ENCODE measurements at places on chromosomes 13 and 19. TPM values are rescaled to one million over a fixed set of nuclear protein-coding genes. Genes with fewer than 3 reads are reported as not detected.
A peak's percentile ranks its signal among the peaks of the same experiment; 100 is the strongest.

DNA sequence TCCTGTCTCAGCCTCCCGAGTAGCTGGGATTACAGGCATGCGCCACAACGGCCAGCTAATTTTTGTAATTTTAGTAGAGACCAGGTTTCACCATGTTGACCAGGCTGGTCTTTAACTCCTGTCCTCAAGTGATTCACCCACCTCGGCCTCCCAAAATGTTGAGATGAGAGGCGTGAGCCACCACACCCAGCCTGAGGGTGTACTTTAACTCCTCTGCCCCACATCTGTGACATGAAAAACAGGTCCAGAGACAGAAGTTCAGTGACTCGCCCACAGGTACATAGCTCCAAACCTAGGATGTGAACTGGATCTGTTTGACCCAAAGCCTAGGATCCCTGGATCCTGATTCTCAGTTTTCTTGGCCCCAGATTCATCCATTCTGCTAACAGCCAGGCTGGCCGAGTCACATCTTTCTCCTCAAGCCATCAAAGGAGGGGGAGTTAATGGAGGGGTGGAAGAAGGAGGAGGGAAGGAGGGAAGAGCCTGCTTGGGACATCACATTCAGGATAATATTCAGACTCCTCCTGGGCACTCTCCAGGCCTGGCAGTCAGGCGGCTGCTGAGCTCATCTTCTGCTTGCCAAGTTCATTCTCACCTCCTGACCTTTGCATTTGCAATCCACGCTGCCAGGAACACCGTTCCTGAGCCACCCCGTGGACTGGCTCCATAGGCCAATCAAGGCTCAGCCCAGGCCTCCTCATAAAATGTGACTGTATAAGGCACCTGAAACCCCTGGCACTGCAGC is 3.1 kb downstream of the SPC24 start:
- peaks cover 45% of the 10 kb centered on the region for H3K4me1 ChIP-seq
- H3K4me3 ChIP-seq: no peak overlapping the region
- peak; percentile 72 for DNase-seq
- H3K27ac ChIP-seq: peak overlapping the region; percentile 86
- no peaks in the 10 kb centered on the region for H3K36me3 ChIP-seq

DNA sequence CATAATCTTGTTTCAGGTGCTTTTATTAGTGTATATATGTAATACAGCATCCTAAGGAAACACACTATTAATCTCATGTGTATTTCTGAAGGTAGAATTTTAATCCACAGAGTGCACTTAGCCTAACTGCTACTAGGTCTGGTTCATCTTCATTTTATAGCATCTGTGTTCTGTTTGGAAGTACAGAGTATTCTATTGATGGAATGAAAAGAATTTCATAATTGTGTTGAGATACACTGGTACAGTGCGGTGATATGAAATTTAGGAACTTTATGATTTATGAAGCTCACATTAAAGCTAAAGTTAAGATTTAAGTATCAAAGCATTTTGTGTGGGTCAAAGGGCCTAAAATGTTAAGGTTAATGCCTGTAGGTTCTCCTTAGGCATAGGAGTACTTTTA is 6.0 kb downstream of the PCDH17 start:
- H3K4me1 ChIP-seq: peaks cover 33% of the 10 kb centered on the region
- H3K27ac ChIP-seq: no peak overlapping the region
- peak overlapping the region; percentile 74 for H3K4me3 ChIP-seq
- no peaks in the 10 kb centered on the region for H3K36me3 ChIP-seq

Gene PTGIR
- total RNA-seq: 3.7 TPM

DNA sequence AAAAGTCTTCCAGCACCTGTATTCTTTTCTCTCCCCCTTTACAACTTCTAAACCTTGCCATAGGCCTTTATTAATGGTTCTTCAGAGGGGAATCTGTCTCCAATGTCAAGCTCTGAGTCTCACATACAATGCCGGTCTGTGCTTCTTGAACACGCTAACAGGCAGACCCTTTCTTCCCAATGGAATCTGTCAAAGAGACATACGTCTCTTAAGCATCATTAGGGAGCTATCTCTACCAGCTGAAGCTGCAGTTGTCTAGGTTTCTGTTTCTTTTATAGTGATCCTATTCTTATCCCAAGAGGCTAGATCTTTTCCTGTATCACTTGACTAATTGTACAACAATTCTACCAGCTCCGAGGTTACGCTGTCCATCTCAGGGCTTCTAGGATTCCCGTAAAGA is 560.8 kb upstream of the NBEA start:
- H3K27me3 ChIP-seq: no peaks in the 10 kb centered on the region
- no peaks in the 10 kb centered on the region for H3K4me1 ChIP-seq
- DNase-seq: no peak
- no peak overlapping the region for H3K27ac ChIP-seq
- H3K4me3 ChIP-seq: no peak overlapping the region

- peak overlapping the region; percentile 85 for H3K27ac ChIP-seq
- no peak overlapping the region for H3K4me3 ChIP-seq
- H3K4me1 ChIP-seq: peaks cover 60% of the 10 kb centered on the region
- no peak for DNase-seq
- H3K27me3 ChIP-seq: no peaks in the 10 kb centered on the region
Observed at GRCh38 chr13:98997738-98998641, 20.1 kb upstream of the DOCK9 start.

GRCh38 chr13:109840201-109840892 is 54.0 kb upstream of the IRS2 start:
- no peak for DNase-seq
- H3K4me3 ChIP-seq: no peak overlapping the region
- H3K36me3 ChIP-seq: no peaks in the 10 kb centered on the region

Gene MATK
- total RNA-seq: 0.14 TPM

DNA sequence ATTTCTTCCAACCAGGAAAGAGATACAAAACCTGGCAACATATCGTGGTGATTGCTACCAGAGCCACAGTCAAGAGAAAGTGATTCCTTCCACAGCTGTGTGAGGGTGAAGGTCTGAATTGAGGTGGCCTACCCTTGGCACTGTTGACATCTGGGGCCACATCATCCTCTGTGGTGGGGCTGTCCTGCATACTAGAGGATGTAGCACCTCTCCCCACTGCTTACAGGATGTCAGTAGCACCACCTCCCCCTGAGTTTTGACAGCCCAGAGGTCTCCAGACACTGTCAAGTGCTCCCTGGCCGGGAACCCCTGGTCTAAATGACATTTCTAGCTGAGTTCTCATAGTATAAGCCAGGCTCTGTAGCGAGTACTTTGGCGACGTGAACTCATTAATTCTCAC is 15.5 kb downstream of the PTGER1 start:
- no peaks in the 10 kb centered on the region for H3K27me3 ChIP-seq
- H3K36me3 ChIP-seq: peaks cover 94% of the 10 kb centered on the region
- DNase-seq: no peak
- no peak overlapping the region for H3K4me3 ChIP-seq
- no peaks in the 10 kb centered on the region for H3K4me1 ChIP-seq

Gene ZNF837
- 0.19 TPM for total RNA-seq

Gene CILP2
- 0.08 TPM for total RNA-seq

- no peak for DNase-seq
- H3K27me3 ChIP-seq: no peaks in the 10 kb centered on the region
- H3K27ac ChIP-seq: no peak overlapping the region
Observed at GRCh38 chr13:109998684-109999533, 212.5 kb upstream of the IRS2 start.

DNA sequence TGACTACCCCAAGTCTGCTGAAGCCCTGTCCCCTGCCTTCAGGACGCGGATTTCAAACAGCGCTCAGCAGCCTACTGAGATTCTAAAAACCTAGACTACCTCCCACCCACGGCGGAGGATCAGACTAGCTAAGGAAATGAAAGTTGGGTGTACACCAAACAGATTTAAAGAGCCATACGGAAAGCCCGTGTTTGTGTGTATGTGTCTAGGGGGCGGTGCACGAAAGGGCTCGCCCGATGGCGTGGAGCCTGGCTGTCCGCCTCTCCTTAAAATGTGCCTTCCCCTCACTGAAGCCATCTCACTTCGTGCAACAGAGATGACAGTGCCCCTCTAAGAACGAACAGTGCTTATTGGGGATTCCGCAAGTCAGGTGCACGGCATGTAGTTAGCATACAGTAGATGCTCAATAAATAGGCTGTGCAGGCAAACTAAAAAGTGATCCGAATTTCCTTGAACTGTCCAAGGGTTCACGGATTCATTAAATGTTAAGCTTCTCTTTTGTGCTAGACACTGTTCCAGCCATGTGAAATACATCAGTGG is 639 bp downstream of the LENG1 start:
- no peak for DNase-seq
- peak overlapping the region; percentile 99 for H3K27ac ChIP-seq
- no peaks in the 10 kb centered on the region for H3K27me3 ChIP-seq
- H3K36me3 ChIP-seq: peaks cover 44% of the 10 kb centered on the region

Gene IGFLR1
- 4.9 TPM for total RNA-seq

Gene TIMM50
- total RNA-seq: 73.8 TPM

Gene KASH5
- not detected for total RNA-seq

Gene CC2D1A
- total RNA-seq: 20.1 TPM

Gene HRC
- 1,040 TPM for total RNA-seq

- H3K27ac ChIP-seq: peak overlapping the region; percentile 78
- peaks cover 30% of the 10 kb centered on the region for H3K4me1 ChIP-seq
- peak overlapping the region; percentile 62 for H3K4me3 ChIP-seq
- no peaks in the 10 kb centered on the region for H3K36me3 ChIP-seq
Observed at GRCh38 chr13:75760131-75761021, 124.2 kb downstream of the LMO7 start.

Gene ZNF497
- 0.41 TPM for total RNA-seq

DNA sequence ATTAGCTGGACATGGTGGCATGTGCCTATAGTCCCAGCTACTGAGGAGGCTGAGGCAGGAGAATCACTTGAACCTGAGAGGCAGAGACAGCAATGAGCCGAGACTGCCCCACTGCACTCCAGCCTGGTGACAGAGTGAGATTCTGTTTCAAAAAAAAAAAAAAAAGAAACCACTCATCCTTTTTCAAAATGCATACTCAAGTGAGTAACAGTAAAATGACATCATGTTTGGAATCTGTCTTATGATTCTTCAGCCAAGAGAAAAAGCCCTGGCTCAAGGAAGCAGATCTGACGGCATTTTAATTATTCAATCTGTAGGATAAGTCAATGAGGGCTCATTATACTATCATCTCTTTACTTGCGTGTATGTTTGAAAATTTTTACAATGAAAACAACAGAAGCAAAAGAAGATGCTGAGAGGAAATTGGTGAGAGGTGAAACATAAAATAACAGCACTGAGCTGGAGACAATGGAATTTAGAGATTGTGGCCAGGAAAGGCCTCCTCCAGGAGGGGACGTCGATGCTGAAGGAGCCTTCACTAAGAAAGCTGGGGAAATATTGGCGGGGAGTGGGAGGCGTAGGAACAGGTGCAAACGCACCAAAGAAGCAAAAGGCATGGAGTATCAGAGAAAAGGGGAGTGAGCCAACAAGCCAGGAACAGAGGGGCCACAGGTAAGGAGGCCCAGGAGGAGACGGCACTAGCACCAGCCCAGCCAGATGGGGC is 12.9 kb upstream of the CCNE1 start:
- no peaks in the 10 kb centered on the region for H3K4me1 ChIP-seq
- H3K4me3 ChIP-seq: no peak overlapping the region
- H3K36me3 ChIP-seq: no peaks in the 10 kb centered on the region

Gene KLK7
- total RNA-seq: not detected

Gene FFAR2
- total RNA-seq: 0.27 TPM

DNA sequence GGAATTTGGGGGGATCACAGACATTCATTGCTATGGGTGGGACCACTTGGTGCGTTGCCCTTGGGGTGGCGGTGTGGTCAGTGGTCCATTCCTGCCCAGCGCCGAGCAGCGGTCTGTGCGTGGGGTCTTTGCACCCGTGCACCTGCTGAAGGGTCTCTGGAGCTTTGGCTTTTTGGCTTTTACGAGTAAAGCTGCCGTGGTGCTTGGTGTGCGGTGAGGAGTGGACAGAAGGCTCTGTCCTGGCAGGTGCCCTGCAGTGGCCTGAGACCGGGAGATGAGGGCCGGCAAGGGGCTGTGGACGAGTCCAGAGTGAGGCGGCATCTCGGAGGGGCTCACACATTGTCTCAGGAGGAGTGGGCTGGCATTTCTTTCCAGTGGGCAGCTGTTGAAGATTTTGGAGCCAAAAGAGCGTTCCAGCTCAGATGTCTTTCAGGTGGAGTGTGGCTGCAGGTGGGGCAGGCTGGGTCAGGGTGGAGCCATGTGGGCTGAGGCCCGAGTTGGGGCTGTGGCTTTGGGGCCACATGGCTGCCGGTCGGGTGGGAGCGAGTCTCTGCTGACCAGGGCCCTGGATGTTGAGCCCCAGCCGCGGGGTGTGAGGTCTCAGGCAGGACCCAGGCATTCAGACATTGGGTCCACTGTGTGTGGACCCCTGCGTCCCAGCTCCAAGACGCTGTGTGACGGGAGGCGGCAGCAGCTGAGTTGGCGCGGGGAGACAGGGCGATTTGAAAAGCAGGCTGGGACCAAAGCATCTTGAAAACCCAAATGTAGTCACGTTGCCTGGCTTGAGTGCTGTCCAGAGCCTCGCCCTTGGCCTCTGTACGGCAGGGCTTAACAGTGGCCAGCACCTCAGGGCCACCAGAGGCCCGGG is 11.7 kb downstream of the GNA11 start:
- no peak overlapping the region for H3K27ac ChIP-seq
- H3K36me3 ChIP-seq: peaks cover 5% of the 10 kb centered on the region
- no peaks in the 10 kb centered on the region for H3K27me3 ChIP-seq
- peaks cover 87% of the 10 kb centered on the region for H3K4me1 ChIP-seq
- no peak for DNase-seq
- no peak overlapping the region for H3K4me3 ChIP-seq

Gene ZNF431
- total RNA-seq: 12.4 TPM

- no peaks in the 10 kb centered on the region for H3K36me3 ChIP-seq
- no peak overlapping the region for H3K27ac ChIP-seq
- no peak overlapping the region for H3K4me3 ChIP-seq
Observed at GRCh38 chr13:75754936-75755335, 118.8 kb downstream of the LMO7 start.

GRCh38 chr13:77047649-77048343 is 20.8 kb upstream of the FBXL3 start:
- peaks cover 79% of the 10 kb centered on the region for H3K36me3 ChIP-seq
- no peak for DNase-seq
- H3K27me3 ChIP-seq: no peaks in the 10 kb centered on the region
- no peaks in the 10 kb centered on the region for H3K4me1 ChIP-seq
- H3K27ac ChIP-seq: no peak overlapping the region

DNA sequence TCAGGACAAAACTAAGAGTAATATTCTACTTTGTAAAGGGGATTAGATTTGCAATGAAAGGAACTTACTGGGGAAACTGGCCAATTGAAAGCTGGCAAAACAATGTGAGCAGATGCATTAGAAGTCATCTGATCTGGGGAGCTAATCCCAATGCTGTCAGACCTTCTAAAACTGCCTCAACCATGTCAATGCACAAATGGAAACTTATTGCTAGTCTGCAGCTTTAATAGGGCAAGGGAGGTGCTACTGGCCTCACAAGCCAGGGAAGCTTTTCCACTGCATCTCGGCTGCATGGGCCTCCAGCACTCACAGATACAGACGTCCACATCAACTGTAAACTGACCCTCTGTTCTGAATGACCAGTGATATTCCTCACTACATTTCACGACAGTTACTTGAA is 154.2 kb downstream of the LHFPL6 start:
- no peak for DNase-seq
- H3K27ac ChIP-seq: peak overlapping the region; percentile 89
- no peaks in the 10 kb centered on the region for H3K27me3 ChIP-seq
- no peaks in the 10 kb centered on the region for H3K36me3 ChIP-seq
- peaks cover 94% of the 10 kb centered on the region for H3K4me1 ChIP-seq

Measured in left ventricle myocardium inferior (tissue), 1 donor.